Trophoblast cell (in vitro differentiated cells and primary cell): ENCODE measurements at places on chromosomes 3 and 15.

DNA sequence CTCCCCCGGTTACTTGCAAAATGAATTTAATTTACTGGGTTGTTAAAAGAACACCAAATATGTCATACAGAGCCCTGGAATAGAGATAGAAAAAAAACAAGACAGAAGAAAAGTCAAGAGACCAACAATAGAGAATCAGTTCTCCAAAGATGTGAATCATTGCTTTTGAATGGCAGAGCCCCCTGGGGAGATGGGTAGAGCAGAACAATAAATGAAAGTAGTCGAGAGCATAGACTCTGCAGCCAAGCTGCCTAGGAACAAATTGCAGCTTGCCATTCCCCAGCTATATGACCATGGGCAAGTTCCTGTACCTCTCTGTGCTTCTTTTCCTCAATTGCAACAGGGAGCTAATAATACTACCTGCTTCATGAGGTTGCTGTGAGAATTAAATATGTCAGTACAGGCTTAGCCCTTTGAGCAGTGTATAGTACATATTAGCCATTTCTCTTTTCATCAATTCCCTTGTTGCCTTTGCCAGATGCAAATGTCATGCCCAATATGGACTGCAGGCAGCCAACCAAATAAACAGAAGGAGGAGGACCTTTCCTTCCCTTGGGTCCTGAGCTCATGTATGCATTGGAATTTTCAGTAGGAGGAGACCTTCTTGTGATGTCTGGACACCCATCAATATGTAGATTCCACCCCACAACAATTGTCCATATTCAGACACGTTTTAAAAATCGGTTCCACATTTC, 25.0 kb upstream of the BFSP2 start:
- DNase-seq: no peak

- DNase-seq: peak; percentile 63
Measured at GRCh38 chr3:159928666-159929065, 60.0 kb upstream of the IL12A start.

GRCh38 chr15:62068810-62069167, 2.0 kb downstream of the C2CD4A start:
- DNase-seq: peak; percentile 73

- peak; percentile 51 for DNase-seq
Measured at GRCh38 chr3:16090024-16090423, 84.5 kb upstream of the GALNT15 start.

DNA sequence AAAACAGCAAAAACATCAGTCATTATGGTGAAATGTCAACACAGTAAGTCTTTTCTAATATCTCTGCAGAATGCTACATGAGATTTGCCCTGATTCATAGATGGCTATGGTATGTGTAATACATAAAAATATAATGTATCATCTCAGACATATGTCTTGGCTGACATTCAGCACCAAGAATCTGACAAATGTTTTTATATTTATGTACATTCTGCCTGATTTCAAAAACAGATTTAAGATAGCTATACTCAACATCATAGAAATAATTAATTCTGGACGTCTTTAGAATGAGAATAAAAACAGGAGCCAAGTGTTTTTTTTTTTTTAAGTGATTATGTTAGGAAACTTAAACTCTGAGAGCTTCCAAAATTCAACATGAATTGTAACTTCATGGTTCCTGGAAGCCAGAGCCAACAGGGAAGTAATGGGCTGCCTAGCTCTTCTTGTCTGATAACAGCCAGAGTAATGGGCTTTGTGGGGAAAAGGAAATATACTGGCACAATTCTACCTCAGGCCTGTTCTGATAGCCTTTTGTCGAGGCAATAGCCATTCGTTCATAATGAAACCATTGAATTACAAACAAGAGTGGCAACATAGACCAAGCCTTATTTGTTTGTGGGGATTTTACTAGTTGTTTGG, 184.4 kb downstream of the VGLL4 start:
- no peak for DNase-seq

GRCh38 chr3:98713984-98714383, 49.2 kb upstream of the ST3GAL6 start:
- no peak for DNase-seq

DNA sequence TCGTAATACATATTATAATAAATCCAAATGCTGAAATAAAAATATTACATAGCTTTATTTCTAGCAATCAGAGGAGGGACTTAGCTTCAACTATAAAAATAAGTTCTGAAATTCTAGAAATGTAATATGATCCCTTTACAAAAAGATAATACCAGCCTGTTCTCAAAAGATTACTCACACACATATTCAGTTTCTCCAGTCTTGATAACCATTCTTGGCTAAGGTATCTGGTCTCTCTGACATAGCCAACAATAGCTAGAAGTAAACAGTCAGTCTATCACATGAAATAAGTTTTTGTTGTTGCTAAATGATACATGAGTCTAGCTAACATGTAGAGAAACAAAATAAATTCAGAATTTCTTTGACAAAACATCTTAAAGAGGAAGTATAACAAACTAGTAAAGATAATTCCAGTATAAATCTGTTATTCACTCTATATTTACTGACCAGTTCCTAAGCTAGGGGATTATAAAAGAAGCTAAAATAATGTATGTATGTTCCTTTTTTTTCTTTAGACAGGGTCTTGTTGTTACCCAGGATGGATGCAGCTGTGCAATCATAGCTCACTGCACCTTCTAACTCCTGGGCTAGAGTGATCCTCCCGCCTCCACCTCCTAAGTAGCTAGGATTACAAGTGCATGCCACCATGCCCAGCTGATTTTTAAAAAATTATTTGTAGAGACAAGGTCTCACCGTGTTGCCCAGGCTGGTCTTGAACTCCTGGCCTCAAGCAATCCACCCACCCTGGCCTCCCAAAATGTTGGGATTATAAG, 170.6 kb downstream of the TBL1XR1 start:
- no peak for DNase-seq

- DNase-seq: no peak
Measured at GRCh38 chr3:119810018-119810435, 28.1 kb downstream of the NR1I2 start.

- no peak for DNase-seq
Measured at GRCh38 chr15:52221730-52222129, 30.5 kb upstream of the GNB5 start.

DNA sequence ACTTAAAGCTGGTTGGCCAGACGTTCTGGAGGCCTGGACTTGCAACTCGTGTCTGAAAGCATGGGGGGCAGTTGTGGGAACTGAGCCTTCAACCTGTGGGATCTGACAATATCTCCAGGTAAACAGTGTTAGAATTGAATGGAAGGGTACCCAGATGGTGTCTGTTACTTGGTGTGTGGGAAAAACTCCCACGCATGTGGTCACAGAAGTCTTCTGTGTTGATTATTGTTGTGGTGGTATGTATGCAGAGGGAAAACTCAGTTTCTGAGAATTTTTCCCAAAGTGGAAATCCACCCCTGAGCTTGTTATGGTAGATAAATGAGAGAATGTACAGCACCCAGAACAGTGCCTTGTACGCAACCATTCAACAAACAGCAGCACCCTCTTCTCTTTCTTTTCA, 238.1 kb upstream of the ICE2 start:
- no peak for DNase-seq
